Occipital lobe (tissue), 3 donors: ENCODE measurements at places on chromosomes 7 and 10. TPM values are rescaled to one million over a fixed set of nuclear protein-coding genes. Genes with fewer than 3 reads are reported as not detected.

DNA sequence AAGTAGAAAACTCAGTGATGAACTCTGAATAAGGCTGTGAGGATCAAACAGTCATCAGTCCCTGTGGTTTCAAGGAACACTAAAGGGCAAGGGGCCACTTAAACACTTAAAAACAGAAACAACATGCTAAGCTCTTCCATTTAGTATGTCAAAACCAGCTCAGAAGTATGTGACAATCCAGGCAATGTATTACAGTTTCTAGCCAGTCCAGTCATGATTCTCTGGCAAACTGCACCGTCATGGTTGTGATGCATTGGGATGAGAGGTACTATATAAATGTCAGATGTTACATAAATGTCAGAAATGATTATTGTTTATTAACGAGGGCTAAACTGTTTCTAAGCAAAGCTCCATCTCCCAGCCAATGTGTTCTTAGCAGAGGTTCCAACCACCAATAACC is 4.7 kb upstream of the CREB5 start:
- no peak for DNase-seq

- DNase-seq, result no peak
These were observed 98.8 kb upstream of the CDK1 start for GRCh38 chr10:60679388-60679990.

ANKRD2 gene
- not detected for total RNA-seq

PRLHR gene
- 4.1 TPM for total RNA-seq

TMEM213 gene
- total RNA-seq, result not detected
